ENCODE measurements at places on chromosomes 7 and 10.

GRCh38 chr10:12405342-12406320 is 56.3 kb downstream of the CAMK1D start:
- no peak for DNase-seq

GRCh38 chr7:111029574-111030251 is 61.2 kb upstream of the LRRN3 start:
- no peak for DNase-seq

DNA sequence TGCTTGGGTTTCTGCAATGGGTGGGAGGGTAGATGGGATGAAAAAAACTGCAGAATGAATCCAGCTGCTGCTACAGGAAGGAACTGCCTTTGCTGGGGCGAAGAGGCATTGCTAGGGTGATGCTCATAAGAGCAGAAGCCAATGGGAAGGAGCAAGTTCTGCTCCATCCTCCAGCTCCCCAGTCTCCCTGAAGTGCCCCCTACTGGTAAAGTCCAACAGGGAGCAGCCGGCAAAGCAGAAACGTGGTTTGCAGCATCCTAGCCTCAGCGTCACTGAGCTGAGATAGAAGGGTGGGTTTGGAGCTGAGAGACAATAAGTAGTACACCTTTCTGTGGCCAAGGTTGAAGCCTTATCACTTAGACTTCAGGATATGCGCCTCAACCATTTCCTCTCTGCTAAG is 220.5 kb downstream of the CCSER2 start:
- no peak for DNase-seq

GRCh38 chr7:150450491-150451001 is at the start of gene GIMAP8:
TSS of gene GIMAP8 (plus strand) at chr7:150450630. CDS start at chr7:150466699, 16,069 bp downstream.
- DNase-seq, result no peak

DNA sequence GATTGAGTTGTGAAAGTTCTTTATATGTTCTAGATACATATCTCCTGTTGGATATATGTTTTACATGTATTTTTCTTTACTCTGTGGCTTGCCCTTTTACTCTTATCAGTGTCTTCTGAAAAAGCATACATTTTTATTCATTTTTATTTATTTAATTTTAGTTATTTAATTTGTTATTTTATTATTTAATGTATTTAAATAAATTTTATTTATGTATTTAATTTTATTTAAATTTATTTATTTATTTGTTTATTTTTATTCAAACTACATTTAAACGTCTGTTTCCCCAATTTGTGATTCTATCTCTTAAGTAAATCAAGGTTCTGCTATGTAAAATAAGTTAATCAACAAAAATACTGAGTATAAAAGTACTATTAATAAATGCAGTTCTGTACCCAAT is 279.1 kb upstream of the AKR1E2 start:
- no peak for DNase-seq

DNA sequence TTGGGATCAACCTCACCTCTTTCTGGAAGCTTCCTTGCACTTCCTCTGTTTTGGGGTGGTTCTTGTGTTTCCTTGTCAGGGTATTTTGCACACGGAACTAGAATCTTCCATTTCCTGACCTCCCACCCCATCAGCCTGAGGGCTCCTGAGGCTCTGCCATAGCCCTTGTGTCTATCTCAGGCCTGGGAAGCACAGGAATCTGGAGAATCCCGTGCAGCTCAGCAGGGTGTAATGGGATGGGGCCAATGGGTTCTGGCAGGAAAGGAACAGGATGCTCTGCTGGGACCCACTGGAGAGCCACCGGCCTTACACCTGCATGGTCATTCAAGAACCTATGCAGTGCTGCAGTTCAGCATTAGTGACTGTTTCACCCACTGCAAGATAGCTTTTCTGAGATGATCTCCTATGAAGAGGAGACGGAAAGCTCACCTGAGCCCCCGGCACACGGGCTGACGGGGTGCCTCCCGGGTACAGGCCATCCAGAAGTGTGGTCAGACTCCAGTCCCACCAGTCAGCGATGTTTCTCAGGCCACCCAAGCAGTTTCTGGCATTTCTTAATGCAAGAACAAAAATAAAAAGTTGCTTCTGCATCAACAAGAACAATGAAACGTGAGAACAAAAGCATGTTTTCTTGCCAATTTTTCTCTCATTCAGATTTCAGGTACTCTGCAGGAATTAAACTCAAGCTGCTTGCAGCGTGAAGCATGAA is 133.2 kb downstream of the PKD1L1 start:
- DNase-seq, result no peak

DNA sequence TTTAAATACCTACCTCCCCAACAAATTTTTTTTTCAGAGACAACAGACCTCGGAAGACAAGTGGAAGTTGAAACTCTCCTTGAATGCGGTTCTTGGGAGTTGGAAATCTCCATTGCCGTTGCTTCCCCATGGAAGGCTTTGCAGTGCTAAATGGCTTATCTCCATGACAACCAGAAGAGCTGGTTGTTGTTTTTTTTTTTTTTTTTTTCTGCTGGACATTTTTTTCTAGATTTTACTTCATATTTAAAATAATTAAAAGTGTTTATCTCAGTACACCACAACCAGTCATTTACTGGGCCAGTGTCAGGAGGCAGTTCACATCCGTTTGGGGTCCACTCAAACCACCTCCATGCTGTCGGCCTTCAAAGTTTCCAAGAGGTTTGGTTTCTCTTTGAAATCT is 348.5 kb upstream of the PRKCQ start:
- no peak for DNase-seq

DNA sequence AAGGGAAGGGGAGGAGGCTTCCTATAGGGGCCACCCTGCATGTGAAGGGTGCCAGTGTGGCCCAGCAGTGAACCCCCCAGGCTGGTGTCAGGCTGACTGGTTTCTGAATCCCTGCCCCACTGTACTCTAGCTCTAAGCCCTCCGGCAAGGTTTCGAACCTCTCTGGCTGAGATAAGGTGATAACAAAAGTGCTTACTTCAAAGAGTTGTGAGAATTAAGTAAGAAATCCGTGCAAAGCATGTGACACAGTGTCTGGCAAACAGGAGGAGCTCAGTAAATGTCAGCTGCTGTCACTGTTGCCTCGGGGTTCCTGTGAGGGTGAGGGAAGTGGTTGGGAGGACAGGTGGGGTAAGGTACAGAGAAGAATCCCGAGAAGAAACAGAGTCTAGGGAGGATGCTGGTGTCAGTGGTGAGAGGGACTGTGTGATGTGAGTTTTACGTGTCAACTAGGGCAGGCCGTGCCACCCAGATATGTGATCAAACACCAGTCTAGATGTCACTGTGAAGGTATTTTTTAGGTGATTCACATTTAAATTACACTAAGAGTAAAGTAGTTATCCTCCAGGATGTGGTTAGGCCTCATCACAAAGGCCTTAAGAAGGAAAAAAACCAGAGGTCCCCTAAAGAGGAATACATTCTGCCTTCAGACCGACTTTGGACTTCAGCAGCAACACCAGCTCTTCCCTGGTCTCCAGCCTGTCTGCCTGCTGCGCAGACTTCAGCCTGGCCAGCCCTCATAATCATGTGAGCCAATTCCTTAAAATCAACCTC is 64.4 kb downstream of the BPGM start:
- DNase-seq, result no peak

DNA sequence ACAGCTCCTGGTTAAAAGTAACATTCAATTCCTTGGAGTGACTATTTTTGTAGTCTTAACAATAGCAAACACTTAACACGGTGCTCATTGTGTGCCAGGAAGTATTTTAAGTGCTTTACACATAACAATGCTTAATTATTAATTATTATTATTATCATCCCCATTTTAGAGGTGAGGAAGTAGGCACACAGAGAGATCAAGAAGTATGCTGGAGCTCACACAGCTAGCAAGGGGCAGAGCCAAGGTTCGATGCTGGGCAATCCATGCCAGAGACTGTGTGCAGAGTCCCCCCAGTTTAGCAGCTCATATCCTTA is 48.2 kb upstream of the SMNDC1 start:
- no peak for DNase-seq

- DNase-seq, result no peak
Measured at GRCh38 chr7:78473571-78474301, 675.2 kb downstream of the PHTF2 start.

GRCh38 chr7:128986609-128987008 is 48.9 kb downstream of the IRF5 start:
- no peak for DNase-seq

DNA sequence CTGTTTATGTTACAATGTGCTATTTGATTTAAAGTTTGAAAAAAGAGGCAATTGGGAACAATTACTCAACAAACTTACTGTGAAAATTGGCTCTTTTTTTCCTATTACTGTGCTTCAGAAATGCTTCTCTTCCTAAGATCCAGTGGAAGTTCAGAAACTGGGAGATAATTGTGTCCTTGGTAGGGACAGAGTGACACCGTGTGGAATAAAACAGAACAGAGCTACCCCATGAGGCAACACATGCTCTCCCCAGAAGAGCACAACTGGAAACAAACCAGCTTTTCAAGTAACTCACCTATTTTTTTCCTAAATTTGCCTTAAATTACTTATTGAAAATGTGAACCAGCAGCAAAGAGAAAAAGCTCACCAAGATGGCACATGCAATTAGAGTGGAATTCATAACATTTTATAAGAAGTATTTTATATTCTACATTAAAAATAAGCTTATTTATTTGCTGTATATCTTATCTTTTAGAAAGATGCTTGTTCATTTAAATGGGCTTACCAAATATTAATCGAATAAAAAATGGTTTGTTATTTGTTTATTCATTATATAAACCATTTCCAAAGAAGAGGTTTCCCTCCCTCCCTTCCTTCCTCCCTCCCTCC is 346.1 kb upstream of the ANKRD30A start:
- no peak for DNase-seq

GRCh38 chr10:60958892-60959601 is 15.1 kb upstream of the RHOBTB1 start:
- DNase-seq, result no peak

DNA sequence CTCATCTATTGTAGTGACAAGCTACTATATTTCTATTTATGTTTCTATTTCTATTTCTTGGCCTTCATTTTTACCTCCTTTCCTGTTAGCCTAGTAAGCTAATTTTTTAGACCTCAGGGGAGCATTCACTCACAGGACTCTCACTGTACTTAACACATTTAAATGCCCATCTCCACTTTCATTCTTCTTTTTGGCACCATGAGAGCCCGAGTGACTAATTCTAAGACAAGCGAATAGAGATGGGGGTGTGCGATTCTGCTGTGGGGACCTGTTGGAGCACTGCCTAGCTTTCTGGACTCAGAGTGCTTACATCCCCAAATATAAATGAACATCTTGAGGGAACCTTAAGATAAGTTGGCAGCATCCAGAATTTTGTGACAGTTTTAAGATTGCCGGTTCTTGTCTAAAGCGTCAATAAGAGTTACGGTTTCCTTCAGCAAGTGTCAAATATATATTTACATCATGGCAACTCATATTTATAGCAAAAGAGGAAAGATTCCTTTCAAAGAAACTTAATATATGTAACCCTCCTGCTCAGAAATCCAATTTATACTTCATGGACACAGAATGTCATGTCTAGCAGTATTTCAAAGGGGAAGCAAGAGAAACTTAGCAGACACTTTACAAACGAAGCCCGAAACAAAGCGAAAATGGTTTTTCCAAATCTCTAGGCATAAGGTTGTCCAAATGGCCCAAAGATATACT is 54.1 kb upstream of the AFAP1L2 start:
- no peak for DNase-seq
